ENCODE measurements at places on chromosomes 4 and X.

- H3K4me1 ChIP-seq: no peaks in the 10 kb centered on the region
- no peak overlapping the region for H3K27ac ChIP-seq
- H3K27me3 ChIP-seq: no peaks in the 10 kb centered on the region
- no peaks in the 10 kb centered on the region for H3K36me3 ChIP-seq
- H3K4me3 ChIP-seq: no peak overlapping the region
Observed at GRCh38 chr4:152810715-152811287, 31.0 kb downstream of the ARFIP1 start.

GRCh38 chr4:169229571-169230028 lies 41.2 kb downstream of the SH3RF1 start:
- no peaks in the 10 kb centered on the region for H3K27me3 ChIP-seq
- H3K4me3 ChIP-seq: no peak overlapping the region
- no peaks in the 10 kb centered on the region for H3K4me1 ChIP-seq
- H3K27ac ChIP-seq: no peak overlapping the region

- no peak overlapping the region for H3K27ac ChIP-seq
- DNase-seq: no peak
- H3K27me3 ChIP-seq: no peaks in the 10 kb centered on the region
- H3K36me3 ChIP-seq: peaks cover 36% of the 10 kb centered on the region
Observed at GRCh38 chrX:71543316-71543715, 10.4 kb downstream of the OGT start.

GRCh38 chr4:8176547-8177399 lies 18.2 kb upstream of the ABLIM2 start:
- no peaks in the 10 kb centered on the region for H3K4me1 ChIP-seq
- H3K36me3 ChIP-seq: no peaks in the 10 kb centered on the region
- peak; percentile 48 for DNase-seq
- no peaks in the 10 kb centered on the region for H3K27me3 ChIP-seq
- H3K4me3 ChIP-seq: no peak overlapping the region

- H3K36me3 ChIP-seq: no peaks in the 10 kb centered on the region
- H3K4me3 ChIP-seq: no peak overlapping the region
- no peak overlapping the region for H3K27ac ChIP-seq
- no peaks in the 10 kb centered on the region for H3K27me3 ChIP-seq
Observed at GRCh38 chr4:22814906-22815305, 122.2 kb downstream of the GBA3 start.

DNA sequence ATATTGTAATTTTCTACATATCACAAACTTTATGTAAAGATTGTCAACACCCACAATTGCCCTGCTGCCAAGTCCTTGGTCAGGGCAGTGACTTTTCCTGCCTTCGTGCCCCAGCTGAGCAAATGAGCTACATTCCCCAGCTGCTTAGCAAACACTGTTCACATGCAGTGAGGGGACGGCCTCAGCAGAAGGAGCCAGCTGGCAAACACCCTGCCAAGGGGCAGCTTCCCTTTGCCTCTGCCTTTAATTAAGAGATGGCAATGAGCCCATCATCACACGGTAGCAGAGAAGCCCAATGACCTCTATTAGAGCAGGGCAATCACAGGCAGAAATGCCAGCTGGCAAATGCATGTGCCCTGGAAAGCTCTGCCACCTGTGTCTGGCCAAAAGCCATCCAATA lies 253.4 kb downstream of the EPHA5 start:
- H3K27me3 ChIP-seq: no peaks in the 10 kb centered on the region
- no peak overlapping the region for H3K4me3 ChIP-seq
- H3K4me1 ChIP-seq: no peaks in the 10 kb centered on the region
- no peak overlapping the region for H3K27ac ChIP-seq
- no peaks in the 10 kb centered on the region for H3K36me3 ChIP-seq
- no peak for DNase-seq

DNA sequence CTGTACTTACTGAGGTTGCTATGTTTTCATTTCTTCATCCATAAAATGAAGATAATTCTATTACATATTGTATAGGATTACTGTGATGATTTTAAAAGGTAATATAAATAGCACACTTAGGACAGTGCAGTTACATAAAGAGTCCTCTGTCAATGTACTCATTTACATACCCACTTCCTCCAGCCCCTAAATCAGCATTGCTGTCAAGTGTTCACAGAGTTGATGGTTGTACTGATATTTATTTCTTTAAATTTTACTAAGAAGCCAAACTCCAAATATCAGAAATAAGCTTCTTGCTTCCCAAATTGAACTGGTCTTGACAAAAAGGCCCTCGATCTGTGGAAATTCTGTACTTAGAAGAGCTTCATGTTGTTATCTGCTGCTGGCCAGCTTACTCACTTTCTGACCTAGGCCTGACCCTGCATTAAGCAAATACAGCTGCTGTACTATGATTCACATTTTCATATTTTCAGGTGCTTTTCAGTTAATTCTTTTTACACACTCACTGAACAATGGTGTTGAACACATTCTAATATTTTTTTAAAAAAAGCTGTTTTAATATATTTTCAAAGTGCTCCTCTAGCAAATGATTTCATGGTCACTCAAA lies 259.6 kb downstream of the UNC5C start:
- DNase-seq: no peak
- H3K27ac ChIP-seq: peak overlapping the region; percentile 35
- H3K4me3 ChIP-seq: no peak overlapping the region

GRCh38 chr4:20185103-20185502 lies 66.6 kb upstream of the SLIT2 start:
- DNase-seq: no peak
- H3K27ac ChIP-seq: no peak overlapping the region
- H3K4me3 ChIP-seq: no peak overlapping the region
- no peaks in the 10 kb centered on the region for H3K4me1 ChIP-seq
- H3K27me3 ChIP-seq: no peaks in the 10 kb centered on the region

DNA sequence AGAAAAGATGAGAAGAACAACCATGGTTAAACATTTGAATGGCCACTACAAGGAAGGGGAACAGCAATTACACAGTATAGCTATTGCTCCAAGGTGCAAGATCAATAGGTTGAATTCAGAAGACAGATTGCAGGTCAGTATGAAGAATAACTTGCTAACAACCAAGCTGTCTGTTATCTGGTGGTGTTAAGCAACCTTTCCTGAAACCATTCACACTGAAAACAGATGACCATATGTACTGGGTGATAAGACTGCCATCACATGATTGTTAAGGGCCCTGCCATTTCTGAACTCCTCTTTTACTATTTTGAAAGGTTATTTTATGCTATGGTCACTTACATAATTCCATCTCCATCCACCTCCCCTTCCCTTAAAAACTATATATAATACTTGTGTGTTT lies 6.8 kb downstream of the GABRA3 start:
- H3K27ac ChIP-seq: no peak overlapping the region
- H3K36me3 ChIP-seq: no peaks in the 10 kb centered on the region
- no peak for DNase-seq

DNA sequence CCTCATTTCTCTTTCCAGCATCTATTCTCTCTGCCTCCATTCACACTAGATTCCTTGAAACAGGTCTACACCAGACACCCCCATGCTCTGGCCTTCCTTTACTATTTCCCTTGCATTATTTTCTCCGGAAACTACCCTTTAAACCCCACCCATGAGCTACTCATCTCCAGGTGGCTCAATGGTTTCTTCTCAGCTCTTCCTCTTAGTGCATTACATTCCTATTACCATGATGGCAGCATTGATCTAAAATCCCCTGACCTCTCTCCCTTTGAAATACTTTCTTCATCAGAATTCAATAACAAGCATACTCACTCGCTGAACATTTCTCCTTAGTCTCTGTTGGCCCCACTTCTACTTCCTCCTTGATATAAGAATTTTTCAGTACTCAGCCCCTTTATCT lies 94.6 kb downstream of the SYNPO2 start:
- DNase-seq: no peak
- H3K36me3 ChIP-seq: no peaks in the 10 kb centered on the region
- H3K4me3 ChIP-seq: no peak overlapping the region
- no peaks in the 10 kb centered on the region for H3K4me1 ChIP-seq
- no peak overlapping the region for H3K27ac ChIP-seq

DNA sequence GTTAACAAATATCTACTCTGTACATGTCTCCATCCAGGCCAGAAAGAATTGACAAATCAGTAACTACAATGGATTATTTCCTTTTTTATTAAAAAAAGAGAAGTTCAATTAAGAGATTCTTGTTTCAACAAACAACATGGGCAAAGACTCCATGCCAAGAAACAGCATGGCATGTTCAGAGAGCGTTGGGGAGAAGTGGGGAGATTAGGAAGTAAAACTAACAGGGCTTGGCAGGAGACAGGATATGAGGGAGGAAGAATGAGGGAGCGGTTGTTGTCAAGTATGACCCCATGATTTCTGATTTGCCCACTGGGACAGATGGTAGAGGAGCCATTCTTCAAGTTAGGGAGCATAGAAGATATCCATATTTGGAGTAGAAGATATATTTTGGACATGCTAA lies 128.4 kb downstream of the RNF150 start:
- no peaks in the 10 kb centered on the region for H3K36me3 ChIP-seq
- DNase-seq: no peak
- no peak overlapping the region for H3K27ac ChIP-seq

DNA sequence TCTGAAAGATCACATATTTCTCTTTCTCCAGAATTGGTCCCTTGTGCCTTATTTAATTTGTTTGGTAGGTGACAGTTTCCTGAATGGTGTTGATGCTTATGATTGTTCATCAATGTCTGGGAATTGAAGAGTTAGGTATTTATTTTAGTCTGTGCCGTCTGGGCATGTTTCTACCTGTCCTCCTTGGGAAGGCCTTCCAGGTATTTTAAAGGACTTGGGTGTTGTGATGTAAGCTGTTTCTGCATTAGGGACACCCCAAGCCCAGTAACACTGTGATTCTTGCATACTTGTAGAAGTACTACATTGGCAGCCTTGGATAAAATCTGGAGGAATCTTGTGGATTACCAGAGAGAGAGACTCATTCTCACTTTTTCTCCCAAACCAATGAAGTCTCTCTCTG lies 120.8 kb upstream of the CXXC4 start:
- H3K27ac ChIP-seq: no peak overlapping the region
- no peaks in the 10 kb centered on the region for H3K36me3 ChIP-seq
- H3K4me1 ChIP-seq: no peaks in the 10 kb centered on the region
- H3K27me3 ChIP-seq: no peaks in the 10 kb centered on the region
- H3K4me3 ChIP-seq: no peak overlapping the region

- peak overlapping the region; percentile 97 for H3K4me3 ChIP-seq
- no peaks in the 10 kb centered on the region for H3K27me3 ChIP-seq
- peaks cover 9% of the 10 kb centered on the region for H3K36me3 ChIP-seq
- H3K4me1 ChIP-seq: peaks cover 48% of the 10 kb centered on the region
- H3K27ac ChIP-seq: peak overlapping the region; percentile 96
Observed at GRCh38 chr4:56466910-56467283, 520 bp upstream of the SRP72 start.

DNA sequence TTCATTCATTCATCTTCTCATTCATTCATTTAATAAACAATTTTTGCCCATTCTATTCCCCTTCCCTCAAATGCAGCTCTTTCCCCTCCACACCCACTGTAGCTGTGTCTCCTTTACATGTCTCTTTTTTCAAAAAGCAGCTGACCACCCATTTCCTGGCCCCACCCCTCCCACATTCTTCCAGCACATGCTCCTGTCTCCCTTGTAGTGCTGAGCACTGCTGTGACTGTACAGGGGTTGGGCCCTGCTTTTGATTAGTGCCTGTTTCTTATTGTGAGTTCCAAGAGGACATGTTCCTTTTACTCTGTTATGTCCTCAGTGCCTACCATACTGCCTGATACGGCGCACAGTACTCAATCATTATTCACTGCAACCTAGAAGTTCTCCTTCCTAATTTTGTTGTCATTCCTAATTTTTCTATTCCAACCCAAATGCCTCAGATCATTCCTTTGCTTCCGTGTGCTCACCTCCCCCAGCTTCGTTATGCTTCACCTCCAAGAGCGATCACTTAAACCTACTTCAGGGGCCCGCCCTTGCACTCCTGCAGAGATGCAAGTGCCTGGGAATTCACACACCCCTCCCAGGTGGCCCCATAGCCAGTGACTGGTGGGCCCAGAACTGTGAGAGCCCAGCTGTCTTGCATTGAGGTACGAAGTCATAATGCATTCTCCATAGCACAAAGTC lies 152.2 kb downstream of the STK32B start:
- H3K36me3 ChIP-seq: no peaks in the 10 kb centered on the region
- no peak overlapping the region for H3K4me3 ChIP-seq
- H3K27ac ChIP-seq: no peak overlapping the region
- DNase-seq: no peak
- no peaks in the 10 kb centered on the region for H3K27me3 ChIP-seq
- no peaks in the 10 kb centered on the region for H3K4me1 ChIP-seq

- no peaks in the 10 kb centered on the region for H3K4me1 ChIP-seq
- no peak for DNase-seq
- H3K27me3 ChIP-seq: no peaks in the 10 kb centered on the region
- H3K4me3 ChIP-seq: no peak overlapping the region
Observed at GRCh38 chr4:110005461-110006056, 92.9 kb downstream of the EGF start.

DNA sequence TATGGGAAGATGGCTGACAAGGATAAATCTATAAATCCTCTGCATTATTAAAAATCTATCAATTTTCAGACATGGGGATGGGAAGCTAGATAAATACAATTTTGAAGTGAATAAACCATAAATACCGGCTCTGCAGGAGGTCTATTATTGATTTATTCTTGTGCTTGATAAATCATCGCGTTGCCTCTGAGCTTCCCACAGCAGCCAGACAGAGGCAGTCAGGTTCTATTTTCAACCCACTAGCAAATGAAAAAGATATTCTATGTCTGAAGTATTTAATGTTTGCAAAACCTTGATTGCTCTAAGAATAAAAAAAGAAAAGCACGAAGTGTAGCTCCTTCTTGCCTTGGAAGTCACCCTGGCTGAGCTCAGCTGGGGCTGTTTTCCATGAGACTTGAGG lies 216.2 kb downstream of the DHRSX start:
- no peak overlapping the region for H3K27ac ChIP-seq
- no peaks in the 10 kb centered on the region for H3K4me1 ChIP-seq
- H3K36me3 ChIP-seq: no peaks in the 10 kb centered on the region
- no peak for DNase-seq
- H3K27me3 ChIP-seq: no peaks in the 10 kb centered on the region

DNA sequence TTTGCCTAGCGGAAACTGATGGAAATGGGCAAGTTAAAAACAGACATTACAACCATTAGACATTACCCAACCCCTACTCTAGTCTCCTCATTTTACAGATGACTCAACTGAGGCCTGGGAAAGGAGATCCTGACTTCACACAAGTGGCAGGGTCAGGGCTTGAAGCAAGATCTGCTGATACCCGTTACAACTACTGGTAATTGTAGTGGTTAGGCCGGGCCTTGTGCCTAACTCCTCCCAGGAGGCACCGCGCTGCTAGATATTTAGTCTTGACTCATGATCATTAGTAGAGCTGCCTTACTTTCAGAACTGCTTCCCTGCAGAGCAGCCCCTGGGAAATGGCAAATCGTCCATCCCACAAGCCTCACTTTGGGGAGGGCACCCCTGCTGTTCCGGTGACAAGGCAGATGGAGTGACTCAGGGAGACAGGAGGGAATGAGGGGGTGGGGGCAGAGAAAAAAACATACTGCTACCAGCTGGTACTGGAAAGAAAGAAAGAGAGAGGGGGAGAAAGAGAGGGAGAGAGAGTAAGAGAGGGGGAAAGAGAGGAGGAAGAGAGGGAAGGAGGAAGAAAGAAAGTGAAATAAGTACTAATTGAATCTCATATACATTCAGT lies 12.2 kb downstream of the ARHGEF6 start:
- no peaks in the 10 kb centered on the region for H3K27me3 ChIP-seq
- H3K27ac ChIP-seq: no peak overlapping the region
- peaks cover 58% of the 10 kb centered on the region for H3K4me1 ChIP-seq
- no peaks in the 10 kb centered on the region for H3K36me3 ChIP-seq

Data from CD8-positive, alpha-beta memory T cell (primary cell).